ENCODE measurements at places on chromosomes 2 and 18. TPM values are rescaled to one million over a fixed set of nuclear protein-coding genes. Genes with fewer than 3 reads are reported as not detected.

The NPHP1 gene
- total RNA-seq: 4.4 TPM

The G6PC2 gene
- not detected for total RNA-seq

The TPGS2 gene
- total RNA-seq: 101 TPM

The FAM136A gene
- total RNA-seq: 28.2 TPM

The HAT1 gene
- total RNA-seq: 62.1 TPM

The AQP12A gene
- total RNA-seq: not detected
